Upper lobe of right lung (tissue), 1 donor: ENCODE measurements at places on chromosomes 1 and 21. TPM values are rescaled to one million over a fixed set of nuclear protein-coding genes. Genes with fewer than 3 reads are reported as not detected.

- no peaks in the 10 kb centered on the region for H3K36me3 ChIP-seq
- H3K4me1 ChIP-seq, result peaks cover 37% of the 10 kb centered on the region
- H3K27me3 ChIP-seq, result no peaks in the 10 kb centered on the region
These were observed 3.9 kb downstream of the SPEN start for GRCh38 chr1:15851210-15852035.

Gene FLVCR1
- total RNA-seq, result 11.3 TPM

Gene DEPDC1
- total RNA-seq, result 0.17 TPM

DNA sequence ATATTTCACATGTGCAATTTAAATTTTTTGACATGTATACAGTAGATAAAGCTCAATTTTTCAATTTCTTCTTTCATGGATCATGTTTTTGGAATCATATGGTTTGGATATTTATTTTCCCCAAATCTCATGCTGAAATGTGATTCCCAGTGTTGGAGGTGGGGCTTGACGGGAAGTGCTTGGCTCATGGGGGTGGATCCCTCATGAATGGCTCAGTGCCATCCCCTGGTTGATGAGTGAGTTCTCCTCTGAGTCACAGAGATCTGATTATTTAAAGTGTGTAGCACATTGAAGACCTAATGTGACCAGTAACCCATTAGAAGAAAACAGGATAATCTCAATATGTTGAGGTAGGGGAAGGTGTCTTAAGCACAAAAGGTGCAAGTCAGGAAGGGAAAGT lies 9.1 kb upstream of the IFI16 start:
- peak overlapping the region; percentile 86 for H3K27ac ChIP-seq
- peaks cover 12% of the 10 kb centered on the region for H3K4me1 ChIP-seq
- no peaks in the 10 kb centered on the region for H3K36me3 ChIP-seq
- DNase-seq, result peak; percentile 69
- H3K4me3 ChIP-seq, result peak overlapping the region; percentile 42

DNA sequence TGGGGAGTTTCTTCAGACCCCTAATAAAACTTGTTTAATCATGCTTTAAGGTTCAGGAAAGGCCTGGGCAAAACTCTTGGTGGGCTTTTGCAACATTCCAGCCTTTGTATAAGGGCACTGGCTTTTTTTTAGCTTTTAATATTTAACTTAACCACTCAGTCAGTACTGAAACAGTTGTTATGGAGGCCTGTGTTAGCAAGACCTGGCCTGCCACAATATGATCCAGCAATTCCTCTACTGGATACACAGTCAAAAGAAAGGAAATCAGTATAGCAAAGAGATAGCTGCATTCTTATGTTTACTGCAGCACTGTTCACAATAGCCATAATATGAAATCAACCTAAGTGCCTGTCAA lies 75.1 kb upstream of the COG2 start:
- H3K27ac ChIP-seq, result no peak overlapping the region
- H3K27me3 ChIP-seq, result no peaks in the 10 kb centered on the region
- H3K36me3 ChIP-seq, result no peaks in the 10 kb centered on the region
- H3K4me1 ChIP-seq, result peaks cover 3% of the 10 kb centered on the region

DNA sequence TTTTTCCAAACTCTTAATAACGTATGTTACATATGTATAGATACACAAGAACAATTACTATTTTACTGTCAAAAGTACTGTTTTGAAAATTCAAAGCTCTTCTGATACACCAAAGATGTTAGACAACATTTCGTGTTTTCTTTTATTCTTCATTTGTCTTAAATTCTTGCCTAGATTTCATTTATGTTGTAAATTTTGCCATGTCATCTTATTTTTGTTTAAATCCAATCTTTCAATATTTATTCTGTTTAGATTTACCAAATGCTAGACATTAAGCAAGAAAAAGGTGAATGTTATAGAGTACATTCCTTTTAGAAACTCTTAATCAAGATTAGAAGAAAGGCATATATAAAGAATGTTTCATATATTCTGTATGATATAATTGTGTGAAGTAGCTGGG lies 876.9 kb downstream of the KCNT2 start:
- no peak for DNase-seq
- H3K27me3 ChIP-seq, result no peaks in the 10 kb centered on the region
- no peaks in the 10 kb centered on the region for H3K36me3 ChIP-seq
- H3K27ac ChIP-seq, result no peak overlapping the region
- no peak overlapping the region for H3K4me3 ChIP-seq

Gene NPPA
- total RNA-seq, result 8.4 TPM

- no peak overlapping the region for H3K27ac ChIP-seq
- H3K27me3 ChIP-seq, result no peaks in the 10 kb centered on the region
- DNase-seq, result no peak
- H3K4me3 ChIP-seq, result no peak overlapping the region
- no peaks in the 10 kb centered on the region for H3K4me1 ChIP-seq
- H3K36me3 ChIP-seq, result no peaks in the 10 kb centered on the region
These were observed 226.7 kb downstream of the KCNT2 start for GRCh38 chr1:196381544-196381943.

GRCh38 chr1:153748903-153749302 lies 21.1 kb downstream of the INTS3 start:
- no peak overlapping the region for H3K4me3 ChIP-seq
- H3K27me3 ChIP-seq, result no peaks in the 10 kb centered on the region
- no peak for DNase-seq
- H3K36me3 ChIP-seq, result peaks cover 81% of the 10 kb centered on the region
- H3K4me1 ChIP-seq, result peaks cover 39% of the 10 kb centered on the region

DNA sequence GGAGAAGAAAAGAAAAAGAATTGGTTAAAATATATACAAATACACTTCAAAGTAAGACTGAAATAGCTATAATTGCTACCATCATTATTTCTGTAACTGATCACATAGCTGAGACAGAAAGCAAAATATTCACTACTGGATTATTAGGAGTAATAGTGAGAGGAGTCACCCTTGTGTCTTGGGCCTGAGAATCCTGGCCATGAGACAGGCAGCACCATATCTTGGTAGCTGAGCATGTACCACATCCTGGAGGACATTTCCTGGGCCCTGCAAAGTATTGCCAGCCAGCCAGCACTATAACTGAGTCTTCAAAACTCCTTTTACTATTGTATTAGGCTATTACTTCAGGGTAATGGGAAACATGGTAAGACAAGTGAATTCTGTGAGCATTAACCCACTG lies 63.5 kb downstream of the C1orf185 start:
- no peaks in the 10 kb centered on the region for H3K4me1 ChIP-seq
- H3K27me3 ChIP-seq, result peaks cover 3% of the 10 kb centered on the region
- no peak overlapping the region for H3K4me3 ChIP-seq
- no peak for DNase-seq
- H3K27ac ChIP-seq, result no peak overlapping the region

Gene NBL1
- total RNA-seq, result 218 TPM

DNA sequence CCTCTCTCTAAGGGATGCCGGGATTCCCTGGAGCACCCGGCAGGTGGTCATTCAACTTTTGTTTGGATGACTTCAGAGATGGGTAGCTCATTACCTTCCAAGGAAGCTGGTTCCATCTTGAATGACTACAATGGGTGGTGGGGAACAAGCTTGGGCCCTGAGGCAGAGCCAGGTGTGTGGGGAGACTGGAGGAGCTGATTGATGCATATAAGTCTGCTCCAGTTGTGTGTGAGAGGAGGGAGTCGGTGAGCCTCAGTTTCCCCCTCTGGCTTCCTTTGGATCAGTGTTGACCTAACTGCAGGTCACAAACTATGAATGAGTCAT lies 133.8 kb upstream of the ZBTB40 start:
- no peaks in the 10 kb centered on the region for H3K36me3 ChIP-seq
- no peak overlapping the region for H3K4me3 ChIP-seq
- no peaks in the 10 kb centered on the region for H3K4me1 ChIP-seq
- peaks cover 20% of the 10 kb centered on the region for H3K27me3 ChIP-seq

Gene SDHB
- 79.3 TPM for total RNA-seq

DNA sequence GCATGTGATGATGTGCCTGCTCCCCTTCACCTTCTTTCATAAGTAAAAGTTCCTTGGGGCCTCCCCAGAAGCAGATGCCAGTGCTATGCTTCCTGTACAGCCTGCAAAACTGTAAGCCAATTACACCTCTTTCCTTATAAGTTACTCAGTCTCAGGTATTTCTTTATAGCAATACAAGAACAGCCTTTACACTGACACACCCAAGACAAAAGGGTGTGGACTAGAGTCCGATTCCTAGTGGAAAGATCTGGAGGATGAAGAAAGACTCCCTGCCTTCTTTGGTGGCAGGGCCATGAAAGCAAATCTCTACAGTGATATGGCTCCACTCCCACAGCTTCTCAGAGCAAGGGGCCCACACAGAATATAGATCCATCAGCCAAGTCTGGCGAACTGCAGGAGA lies 209.7 kb upstream of the ST6GALNAC5 start:
- H3K27me3 ChIP-seq, result no peaks in the 10 kb centered on the region
- no peak for DNase-seq
- H3K4me3 ChIP-seq, result no peak overlapping the region
- H3K4me1 ChIP-seq, result no peaks in the 10 kb centered on the region
- H3K27ac ChIP-seq, result no peak overlapping the region
- H3K36me3 ChIP-seq, result no peaks in the 10 kb centered on the region

DNA sequence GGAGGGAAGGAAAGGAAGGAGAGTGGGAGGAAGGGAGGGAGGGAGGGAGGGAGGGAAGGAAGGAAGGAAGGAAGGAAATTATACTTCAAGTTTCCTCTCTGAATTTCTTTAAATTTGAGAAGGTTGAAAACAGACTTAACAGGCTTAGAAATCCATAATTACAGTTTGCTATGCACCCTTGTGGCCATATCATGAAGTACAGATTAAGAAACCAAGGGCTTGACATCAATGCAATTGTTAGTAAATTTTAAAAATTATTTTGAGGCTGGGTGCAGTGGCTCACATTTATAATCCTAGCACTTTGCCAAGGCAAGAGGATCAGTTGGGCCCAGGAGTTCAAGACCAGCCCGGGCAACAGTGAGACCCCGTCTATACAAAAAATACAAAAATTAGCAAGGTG lies 14.4 kb downstream of the ANP32E start:
- H3K4me3 ChIP-seq, result no peak overlapping the region
- no peak for DNase-seq
- H3K4me1 ChIP-seq, result no peaks in the 10 kb centered on the region
- H3K27ac ChIP-seq, result no peak overlapping the region

DNA sequence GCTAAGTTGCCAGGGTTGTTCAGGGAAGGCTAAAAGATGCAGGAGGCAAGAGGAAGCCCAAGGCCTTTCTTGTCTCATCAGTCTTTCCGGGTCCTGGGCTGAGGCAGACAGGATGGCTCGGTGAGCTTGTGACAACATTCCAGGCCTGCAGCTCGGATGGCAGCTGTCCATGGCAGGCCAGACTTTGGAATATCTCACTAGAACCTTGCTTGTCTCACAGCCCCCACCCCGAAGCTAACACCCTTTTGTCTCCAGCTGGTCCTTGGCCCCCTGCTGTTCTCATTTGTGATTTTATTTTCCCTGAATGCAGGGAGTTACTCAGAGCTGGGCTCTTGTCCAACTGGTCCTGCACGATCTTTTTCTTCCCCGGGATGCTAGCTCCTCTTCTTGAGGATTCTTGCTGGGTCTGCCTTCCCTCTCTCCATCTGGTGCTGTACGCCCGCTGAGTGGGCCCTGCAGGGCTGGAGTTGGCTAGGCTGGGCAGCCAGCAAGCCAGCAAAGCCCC lies 477.2 kb upstream of the CAMK1G start:
- no peak overlapping the region for H3K4me3 ChIP-seq
- no peaks in the 10 kb centered on the region for H3K27me3 ChIP-seq
- no peaks in the 10 kb centered on the region for H3K4me1 ChIP-seq
- DNase-seq, result no peak

DNA sequence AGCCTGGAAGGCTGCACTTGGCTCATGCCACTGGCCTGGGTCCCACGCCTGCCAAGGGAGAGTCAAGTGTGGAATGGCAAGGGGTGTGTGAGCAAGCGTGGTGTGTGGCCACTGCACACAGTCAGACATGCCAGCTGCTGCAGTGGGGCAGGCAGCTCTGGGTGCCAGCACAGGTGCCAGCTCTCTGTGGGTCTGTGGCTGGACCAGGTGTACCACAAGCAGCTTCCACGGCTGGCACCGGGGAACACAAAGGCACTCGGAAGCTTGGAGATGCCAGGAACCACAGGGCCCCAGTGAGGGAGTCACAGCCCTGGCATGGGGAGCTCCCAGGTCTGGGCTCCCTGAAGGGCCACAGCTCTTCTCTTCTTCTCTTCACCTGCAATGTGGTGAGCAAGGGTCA lies 34.8 kb downstream of the ACTL8 start:
- no peaks in the 10 kb centered on the region for H3K36me3 ChIP-seq
- DNase-seq, result no peak
- no peak overlapping the region for H3K27ac ChIP-seq
- H3K4me1 ChIP-seq, result no peaks in the 10 kb centered on the region

Gene SYT2
- total RNA-seq, result 0.06 TPM

DNA sequence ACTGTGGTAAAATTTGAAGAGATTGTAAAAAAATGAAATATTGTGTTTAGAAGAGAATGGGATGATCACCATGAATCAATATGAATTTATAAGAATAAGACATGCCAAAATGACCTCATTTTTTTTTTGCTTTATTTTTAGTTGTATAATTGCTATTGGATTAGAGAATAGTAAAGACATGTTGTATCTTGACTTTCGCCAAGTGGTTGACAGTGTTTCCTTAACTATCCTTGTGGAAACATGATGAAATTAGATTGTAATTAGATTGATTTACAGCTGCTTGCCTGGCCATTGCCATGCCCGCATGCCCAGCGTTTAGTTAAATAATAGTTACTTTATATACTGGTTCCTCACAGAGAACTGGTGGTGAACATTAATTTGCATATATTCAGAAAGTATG lies 154.9 kb downstream of the MAGI3 start:
- no peak overlapping the region for H3K4me3 ChIP-seq
- H3K36me3 ChIP-seq, result no peaks in the 10 kb centered on the region
- DNase-seq, result no peak
- no peaks in the 10 kb centered on the region for H3K27me3 ChIP-seq
- no peak overlapping the region for H3K27ac ChIP-seq

DNA sequence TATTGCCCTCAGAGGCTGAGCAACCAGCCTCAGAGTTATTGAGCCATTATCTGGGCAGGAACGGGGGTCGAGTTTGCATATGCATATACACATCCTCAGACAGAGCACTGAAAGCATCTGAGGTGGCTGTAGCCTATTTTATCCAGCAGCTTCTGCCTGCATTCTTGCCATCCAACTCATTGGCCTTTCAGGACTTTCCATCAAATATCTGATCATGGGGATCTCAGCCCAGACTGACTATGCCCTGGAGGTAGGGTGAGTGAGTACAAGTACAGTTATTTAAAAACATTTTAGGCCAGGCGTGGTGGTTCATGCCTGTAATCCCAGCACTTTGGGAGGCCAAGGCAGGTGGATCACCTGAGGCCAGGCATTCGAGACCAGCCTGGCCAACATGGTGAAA lies 1.8 kb upstream of the MTF1 start:
- peaks cover 60% of the 10 kb centered on the region for H3K36me3 ChIP-seq
- no peak overlapping the region for H3K27ac ChIP-seq
- no peak for DNase-seq
- peaks cover 28% of the 10 kb centered on the region for H3K4me1 ChIP-seq
